ENCODE measurements at places on chromosomes 7 and 10.

- DNase-seq = no peak
These were observed 25.9 kb downstream of the HTRA1 start for GRCh38 chr10:122487174-122487765.

DNA sequence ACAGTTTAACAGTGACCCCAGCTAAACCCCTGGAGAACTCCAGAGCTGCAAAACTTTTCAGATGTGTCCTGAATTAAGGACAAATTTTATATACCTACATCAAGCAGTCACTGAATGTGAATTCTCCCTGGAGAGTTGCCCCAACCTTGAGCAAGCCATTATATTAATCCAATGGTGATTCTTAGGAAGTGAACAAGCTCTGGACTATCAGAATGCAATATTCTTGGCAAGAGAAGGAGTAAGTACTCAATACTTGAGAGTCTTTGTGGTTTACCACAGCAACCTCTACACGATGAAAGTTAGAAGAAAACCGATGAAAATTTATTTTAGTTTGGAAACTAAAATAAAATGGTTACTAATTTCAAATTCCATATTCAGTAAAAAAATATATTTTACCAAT, 19.3 kb upstream of the ZNF365 start:
- DNase-seq = no peak

- peak; percentile 54 for DNase-seq
These were observed 39.6 kb upstream of the ANK3 start for GRCh38 chr10:60429084-60429849.

- DNase-seq = no peak
These were observed 111.3 kb downstream of the ELFN1 start for GRCh38 chr7:1781369-1781768.

DNA sequence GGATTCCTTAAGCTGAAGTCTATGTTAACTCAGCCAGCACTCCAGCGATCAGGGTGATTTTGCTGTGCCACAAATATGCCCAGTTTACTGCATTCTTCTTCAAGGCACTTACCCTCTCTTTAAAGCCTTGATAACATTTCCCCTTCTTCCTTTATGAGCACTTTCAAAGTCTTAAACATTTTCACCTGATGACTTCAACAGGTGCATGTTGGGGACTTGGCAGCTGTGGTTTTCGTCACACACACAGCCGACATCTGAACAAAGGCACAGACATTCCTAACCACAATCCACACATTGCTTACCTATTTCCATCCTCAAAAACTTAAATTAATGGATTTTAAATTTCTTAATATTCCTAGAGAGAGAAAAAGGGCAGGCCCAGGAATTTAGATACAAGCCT, 331.5 kb downstream of the CRPPA start:
- no peak for DNase-seq

DNA sequence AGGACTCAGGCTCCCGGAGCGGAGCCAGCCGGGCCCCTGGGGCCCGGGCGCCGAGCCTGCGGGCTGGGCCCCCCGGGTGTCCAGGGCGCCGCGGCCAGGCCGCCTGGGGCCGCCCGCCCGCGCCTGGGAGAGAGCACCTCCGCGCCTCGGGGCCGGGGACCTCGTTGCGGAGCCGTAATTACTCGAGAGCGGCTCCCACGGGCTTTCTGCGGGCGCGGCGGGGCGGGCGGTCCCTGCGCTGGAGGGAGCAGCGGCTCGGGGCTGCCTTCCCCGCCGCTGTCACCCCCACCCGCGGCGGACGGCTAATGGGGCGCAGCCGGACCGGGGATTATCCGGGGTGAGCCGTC, 1.5 kb downstream of the GNB2 start:
- DNase-seq = no peak

DNA sequence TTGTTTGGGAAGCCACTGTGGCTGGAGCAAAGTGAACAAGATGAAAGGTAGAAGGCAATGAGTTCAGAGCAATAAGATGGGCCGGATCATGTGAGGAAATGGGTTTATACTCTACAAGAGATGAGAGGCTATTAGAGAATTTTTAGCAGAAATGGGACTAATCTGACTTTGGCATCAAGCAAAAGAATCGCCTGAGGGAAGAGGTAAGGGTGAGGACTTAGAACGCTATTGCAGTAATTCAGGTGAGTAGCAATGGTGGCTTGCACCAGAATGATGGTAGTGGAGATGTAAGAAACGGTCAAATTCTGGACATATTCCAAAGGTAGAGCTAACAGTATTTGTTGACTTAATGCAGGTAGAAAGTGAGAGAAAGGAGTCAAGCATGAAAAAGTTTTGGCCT, 29.5 kb upstream of the AKAP9 start:
- no peak for DNase-seq

- no peak for DNase-seq
These were observed 640.4 kb downstream of the LRMDA start for GRCh38 chr10:76071653-76072365.

DNA sequence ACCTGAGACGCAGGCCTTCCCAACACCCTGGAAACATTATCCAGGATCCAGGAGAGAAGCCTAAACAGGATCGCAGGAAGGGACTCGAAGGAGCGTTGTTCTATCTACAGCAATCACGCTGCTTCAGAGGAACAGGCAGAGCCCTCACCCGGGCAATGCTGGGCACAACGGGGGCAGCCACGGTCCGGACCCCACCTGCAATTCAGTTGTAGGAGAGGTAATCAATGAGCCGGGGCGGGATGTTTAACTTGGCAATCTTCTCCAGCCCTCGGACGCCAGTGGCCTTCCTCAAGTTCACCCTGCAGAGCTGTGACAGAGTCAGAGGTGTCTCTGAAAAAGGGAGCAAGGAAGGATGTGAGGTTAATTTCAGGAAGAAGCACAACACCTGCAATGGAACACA, 25.9 kb downstream of the ASB13 start:
- DNase-seq = no peak

DNA sequence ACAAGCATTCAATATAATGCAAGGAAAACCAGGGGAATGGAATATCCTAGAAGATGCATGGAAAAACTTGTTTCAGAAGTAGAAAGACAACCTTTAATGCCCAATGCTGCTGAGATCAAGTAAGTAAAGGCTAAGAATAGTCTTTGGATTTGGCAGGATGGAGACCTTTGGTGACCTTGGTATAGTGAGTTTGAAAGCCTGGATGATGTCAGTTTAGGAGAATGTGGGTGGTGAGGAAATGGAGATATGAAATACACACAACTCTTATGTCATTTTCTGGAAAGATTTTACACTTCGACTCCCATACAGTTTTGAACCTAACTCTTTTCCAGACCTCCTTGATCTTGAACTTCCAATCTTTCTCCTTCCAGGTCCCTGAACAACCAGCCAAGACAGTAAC, 185.7 kb downstream of the TFEC start:
- no peak for DNase-seq

Data from cerebellar nuclear complex (tissue), 1 donor.